ENCODE measurements at places on chromosomes 12 and 14.
A peak's percentile ranks its signal among the peaks of the same experiment; 100 is the strongest.

DNA sequence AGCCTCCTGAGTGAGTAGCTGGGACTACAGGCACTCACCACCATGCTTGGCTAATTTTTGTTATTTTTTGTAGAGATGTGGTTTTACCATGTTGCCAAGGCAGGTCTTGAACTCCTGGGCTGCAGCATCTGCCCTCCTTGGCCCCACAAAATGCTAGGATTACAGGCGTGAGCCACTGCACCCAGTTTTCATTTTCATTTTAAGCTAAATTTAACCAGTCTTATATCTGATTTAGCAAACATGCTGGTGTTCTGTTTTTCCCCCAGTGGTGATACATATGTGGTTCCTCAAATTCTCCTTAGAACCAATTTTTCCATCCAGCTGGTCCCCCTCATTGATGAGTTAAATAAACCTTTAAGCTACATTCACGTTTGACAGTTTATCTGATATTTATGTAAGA is 43.8 kb upstream of the BICD1 start:
- DNase-seq, result no peak

DNA sequence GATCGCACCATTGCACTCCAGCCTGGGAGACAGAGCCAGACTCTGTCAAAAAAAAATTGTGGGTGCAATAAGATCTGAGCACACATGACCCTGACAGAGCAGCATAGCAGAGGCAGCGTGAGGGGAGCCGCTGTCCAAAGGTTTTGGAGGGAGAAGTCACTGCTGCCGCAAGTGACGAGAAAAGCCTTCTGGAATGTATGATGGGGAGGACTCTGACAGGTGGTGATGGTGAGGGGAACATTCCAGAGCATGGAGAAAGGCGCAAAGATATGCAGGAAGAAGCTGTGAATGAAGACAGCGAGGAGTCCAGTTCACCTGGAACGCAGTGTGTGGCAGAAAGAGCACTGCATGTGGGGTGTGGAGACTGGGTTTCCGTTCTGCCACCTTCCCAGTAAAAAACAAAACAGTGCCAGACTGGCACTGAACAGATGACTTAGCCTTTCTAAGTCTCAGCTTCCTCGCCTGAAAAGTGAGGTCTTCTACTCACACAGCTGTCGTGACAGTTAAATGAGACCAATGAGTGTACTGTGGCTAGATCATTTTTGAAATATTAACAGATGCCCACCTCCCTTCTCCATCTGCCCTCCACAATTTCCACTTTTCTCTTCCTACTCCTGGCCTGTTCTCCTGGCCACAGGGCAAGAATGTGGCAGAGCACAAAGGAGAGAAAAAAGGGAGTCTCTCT is 53.4 kb upstream of the PTHLH start:
- no peak for DNase-seq

GRCh38 chr12:4356041-4356327 is 23.5 kb downstream of the FGF23 start:
- no peak for DNase-seq

- peak; percentile 67 for DNase-seq
Measured at GRCh38 chr12:45235087-45236025, 19.5 kb downstream of the ANO6 start.

GRCh38 chr12:113184900-113185179 is 438 bp downstream of the DDX54 start:
- DNase-seq, result peak; percentile 72

GRCh38 chr12:8834230-8834629 is 11.8 kb downstream of the A2ML1 start:
- DNase-seq, result no peak

GRCh38 chr12:51960890-51961289 is 9.4 kb downstream of the ACVR1B start:
- no peak for DNase-seq

- no peak for DNase-seq
Measured at GRCh38 chr14:90678846-90679362, 137.3 kb downstream of the TTC7B start.

GRCh38 chr14:100653409-100653808 is 66.2 kb upstream of the BEGAIN start:
- no peak for DNase-seq

GRCh38 chr12:85865890-85866289 is 8.2 kb upstream of the NTS start:
- DNase-seq, result no peak

DNA sequence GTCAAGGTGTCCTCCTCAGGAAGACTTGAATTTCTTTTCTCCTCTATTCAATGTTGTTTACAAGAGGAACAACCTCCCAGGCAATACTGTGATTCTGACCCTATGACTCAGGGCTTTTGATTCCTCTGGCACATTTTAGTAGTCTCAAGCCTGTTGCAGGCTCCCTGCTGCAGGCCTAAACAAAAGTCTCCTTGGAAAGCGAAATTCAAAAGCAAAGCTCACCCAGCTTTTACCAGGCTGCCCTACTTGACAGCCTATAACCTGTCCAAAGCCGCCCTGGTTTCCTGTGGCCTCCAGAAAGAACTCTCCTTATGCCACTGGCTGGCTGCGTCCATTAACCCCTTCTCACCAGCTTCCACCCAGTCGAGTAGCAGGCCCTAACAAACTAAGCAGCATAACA is 11.6 kb downstream of the FGD6 start:
- no peak for DNase-seq

- no peak for DNase-seq
Measured at GRCh38 chr14:61282746-61283145, 1.6 kb upstream of the TMEM30B start.

DNA sequence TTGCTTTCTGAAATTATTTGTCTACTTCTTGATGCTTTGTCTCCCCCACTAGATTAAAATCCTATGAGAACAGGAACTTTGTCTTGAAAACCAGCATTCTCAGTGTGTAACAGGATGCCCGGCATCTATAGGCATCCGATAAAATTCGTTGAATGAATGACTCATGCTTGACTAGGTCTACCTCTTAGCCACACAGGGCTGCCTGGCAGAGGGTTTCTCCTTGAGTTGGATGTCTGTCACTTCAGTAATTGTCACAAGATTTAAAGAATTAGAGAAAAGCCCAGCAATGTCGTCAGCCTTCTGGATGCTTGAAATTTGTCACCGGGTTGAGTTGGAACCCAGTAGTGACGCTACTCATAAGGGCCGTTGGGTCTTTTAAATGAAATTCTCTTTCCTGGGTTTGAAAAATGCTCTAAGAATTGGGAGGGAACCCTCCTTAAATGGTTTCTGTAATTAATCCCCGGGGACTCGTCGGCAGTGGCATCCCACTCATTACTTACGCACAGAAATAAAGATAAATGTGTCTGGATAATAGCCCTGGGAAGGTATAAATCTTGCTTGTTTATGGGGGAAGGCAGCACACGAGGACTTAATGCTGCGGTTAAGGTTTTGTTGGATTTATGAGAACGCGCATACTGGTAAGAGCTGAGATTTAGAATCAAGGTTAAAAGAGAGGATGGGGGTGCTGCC is 194.1 kb downstream of the AACS start:
- DNase-seq, result no peak

- no peak for DNase-seq
Measured at GRCh38 chr12:49322367-49322707, 718 bp upstream of the TROAP start.

DNA sequence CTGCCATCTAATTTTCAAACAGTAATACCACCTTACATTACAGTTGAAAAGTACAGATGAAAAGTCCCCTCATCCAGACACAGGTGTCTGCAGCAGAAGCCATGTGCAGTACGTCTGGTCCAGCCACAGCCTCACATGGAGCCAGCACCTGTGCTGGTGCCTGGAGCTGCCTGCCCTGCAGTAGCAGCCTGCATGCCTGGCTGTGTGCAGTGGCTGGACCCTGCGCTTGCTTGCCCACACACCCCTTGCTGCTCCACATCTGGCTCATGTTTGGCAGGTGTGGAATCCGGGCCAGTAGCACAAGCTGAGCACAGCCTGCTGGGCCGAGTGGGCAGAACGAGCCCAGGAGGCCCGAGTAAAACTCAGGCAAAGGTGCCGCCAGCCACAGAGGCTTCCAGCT is 21.8 kb upstream of the CPM start:
- DNase-seq, result no peak

DNA sequence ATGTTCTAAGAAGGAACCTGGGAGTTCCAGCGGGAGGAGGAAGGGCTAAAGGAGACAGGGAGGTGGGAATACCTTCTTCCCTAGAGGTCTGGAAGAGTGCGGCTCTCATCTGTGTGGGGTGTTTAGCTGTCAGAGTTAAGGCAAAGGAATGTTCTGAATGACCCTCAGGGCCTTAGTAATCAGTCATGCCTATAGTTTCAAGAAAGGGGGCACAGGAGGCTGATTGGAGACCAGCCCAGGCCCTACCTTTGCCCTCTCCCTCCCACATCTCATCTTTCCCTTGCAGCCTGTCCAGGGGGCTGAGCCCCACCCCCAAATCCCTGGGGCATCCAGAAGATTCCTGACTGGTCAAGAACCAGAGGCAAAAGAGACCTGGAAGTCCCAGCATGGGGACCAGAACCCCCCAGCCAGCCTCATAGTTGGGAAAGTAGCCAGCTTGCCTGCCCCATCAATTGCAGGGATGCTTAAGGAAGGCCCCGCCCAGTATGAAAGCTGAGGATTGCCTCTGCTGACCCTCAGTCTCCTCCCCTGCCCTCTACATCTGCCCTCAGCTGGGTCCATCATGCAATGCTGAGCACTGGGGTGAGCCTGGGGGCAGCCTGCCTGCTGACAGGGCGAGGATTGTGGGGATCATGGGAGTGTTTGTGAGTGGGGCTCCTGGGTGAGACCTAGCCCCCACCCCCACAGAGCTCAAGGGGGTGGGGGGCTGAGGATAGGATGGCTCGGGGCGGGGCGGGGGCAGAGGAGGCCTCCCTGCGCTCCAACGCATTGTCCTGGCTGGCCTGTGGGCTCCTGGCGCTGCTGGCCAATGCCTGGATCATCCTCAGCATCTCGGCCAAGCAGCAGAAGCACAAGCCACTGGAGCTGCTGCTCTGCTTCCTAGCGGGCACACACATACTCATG is 1.8 kb downstream of the GPR162 start:
- no peak for DNase-seq

DNA sequence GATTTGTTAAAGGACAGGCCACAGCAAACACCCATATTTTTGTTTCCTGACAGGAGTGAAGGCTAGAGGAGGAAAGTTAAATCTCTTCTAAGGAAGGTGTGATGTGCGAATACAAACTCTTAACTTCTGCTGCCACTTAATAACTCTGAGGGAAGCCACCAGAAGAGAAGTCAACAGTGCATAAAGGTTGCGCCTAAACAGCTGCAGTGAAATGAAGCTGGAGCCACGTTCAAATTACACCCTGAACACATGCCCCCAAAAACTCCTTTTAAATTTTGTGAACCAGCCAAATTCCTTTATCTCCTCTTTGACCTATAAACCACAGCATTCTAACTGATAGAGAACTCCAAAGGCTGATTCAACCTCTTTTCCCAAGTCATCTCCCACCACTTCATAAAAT is 22.4 kb downstream of the DENND5B start:
- DNase-seq, result no peak

GRCh38 chr12:593396-594270 is 69.6 kb downstream of the NINJ2 start:
- DNase-seq, result no peak

GRCh38 chr12:99287136-99287535 is 360.4 kb upstream of the GARIN6 start:
- no peak for DNase-seq

GRCh38 chr14:69405762-69406161 is 7.3 kb downstream of the SLC39A9 start:
- DNase-seq, result no peak

DNA sequence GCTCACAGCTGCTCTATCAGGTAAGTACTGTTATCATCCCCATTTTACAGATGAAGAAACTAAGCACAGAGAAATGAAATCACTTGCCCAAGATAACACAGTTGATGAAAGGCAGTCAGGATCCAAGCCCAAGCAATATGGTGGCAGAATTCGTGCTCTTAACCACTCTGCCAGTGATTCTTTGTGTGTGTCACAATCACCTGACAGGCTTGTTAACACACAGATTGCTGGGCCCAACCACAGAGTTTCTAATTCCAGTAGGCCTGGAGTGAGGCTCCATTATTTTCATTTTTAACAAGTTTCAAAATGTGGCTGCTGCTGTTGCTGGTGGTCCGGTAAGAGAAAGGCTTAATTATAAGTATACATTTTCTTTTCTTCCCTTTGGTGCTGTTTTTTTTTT is 134.2 kb downstream of the TGFB3 start:
- no peak for DNase-seq

- DNase-seq, result no peak
Measured at GRCh38 chr14:58243790-58244555, 670 bp upstream of the PSMA3 start.

DNA sequence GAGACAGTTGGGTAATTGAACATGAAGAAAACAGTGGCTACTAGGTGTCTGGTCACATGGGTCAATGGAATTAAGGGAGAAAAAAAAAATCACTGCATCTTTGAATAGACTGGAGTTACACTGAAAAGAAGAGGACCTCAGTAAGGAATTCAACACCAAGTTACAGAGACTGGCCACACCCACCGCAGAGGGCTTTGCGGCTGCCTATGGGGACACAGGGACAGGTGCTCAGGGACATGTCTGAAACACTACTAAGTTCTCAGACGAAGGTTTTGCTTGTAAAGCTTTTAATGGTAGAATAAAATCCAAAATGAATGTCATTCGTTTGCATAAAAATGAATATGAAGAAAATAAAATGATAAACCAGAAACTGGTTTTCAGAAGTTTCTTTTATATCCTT is 93.8 kb downstream of the STXBP6 start:
- no peak for DNase-seq

GRCh38 chr14:47365233-47365632 is 310.2 kb downstream of the MDGA2 start:
- no peak for DNase-seq

DNA sequence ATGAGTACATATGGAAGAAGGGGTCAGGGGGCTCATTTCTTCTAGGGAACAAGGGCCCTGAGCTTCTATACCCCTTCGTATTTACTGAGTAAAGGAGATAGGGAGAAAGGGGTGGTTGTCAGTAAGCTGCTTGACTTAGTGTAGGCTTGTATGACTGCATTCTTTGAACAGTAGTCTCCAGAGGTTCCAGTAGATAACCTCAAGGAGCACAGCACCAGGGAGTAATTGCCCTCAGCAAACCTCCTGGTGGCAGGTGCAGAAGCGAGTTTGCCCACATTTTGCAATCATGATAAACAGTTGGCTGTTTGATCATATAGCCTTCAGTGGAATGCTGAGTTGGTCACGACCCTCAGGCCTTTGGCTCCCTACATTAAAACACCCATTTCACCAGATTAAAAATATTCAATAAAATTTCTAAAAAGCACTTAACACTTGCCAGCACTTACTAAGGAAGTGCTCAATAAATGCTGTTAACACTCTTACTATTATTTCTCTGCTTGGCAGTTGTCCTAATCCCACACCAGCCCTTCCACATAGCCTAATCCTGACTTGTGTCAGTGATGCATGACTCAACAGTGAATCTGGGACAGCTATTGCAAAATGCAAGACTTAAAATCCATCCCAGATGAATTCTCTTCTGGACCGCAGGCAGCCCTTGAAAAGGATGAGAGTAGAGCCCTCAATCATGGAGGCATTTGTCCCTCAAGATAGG is 3.7 kb upstream of the DHRS4L2 start:
- peak; percentile 62 for DNase-seq

- DNase-seq, result no peak
Measured at GRCh38 chr12:39443929-39444209, 949 bp upstream of the KIF21A start.

- DNase-seq, result no peak
Measured at GRCh38 chr12:47805417-47805816, 14.3 kb downstream of the HDAC7 start.

- DNase-seq, result no peak
Measured at GRCh38 chr12:71772735-71773134, 18.1 kb downstream of the RAB21 start.

GRCh38 chr12:45285717-45286116 is 69.8 kb downstream of the ANO6 start:
- no peak for DNase-seq
